BE2C (cell line): ENCODE measurements at places on chromosomes 5 and 9.

DNA sequence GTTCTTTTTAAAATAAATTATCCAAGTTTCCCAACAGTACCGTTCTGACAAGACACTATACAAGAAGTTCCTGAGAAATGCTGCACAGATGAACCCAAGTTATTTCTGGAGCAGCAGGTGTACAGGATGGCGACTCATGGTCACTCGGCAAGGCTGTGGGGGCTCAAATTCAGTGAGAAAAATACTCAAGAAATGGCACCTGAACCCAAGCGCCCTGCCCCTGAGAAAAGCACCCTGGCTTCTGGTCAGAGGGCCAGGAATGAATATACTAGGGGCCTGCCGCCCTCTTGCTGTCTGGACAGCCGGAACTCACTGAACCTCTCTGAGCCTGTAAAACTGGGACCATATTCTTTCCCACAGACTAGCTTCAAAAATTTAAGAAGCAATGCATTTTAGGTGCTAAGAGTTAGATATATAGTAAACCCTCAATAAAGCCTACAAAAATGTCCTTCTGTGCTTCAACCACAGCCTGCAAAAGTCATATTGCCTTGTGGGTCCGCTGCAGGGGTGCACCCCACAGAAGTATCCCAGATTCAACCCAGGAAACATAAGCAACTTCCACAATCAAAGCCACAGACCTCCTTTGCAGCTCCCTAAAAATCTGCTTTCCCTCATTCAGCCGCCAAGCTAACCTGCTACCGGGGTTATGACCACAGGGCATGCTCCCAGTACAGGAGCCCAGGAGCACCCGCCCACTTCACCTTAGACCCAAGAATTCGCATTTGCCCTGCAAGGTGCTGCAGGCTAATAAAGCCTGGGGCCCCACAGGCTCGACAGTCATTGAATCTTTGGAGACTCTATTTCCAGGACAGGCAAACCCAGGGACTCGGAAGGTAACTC is 1.4 kb downstream of the RAPGEF1 start:
- DNase-seq, result no peak

DNA sequence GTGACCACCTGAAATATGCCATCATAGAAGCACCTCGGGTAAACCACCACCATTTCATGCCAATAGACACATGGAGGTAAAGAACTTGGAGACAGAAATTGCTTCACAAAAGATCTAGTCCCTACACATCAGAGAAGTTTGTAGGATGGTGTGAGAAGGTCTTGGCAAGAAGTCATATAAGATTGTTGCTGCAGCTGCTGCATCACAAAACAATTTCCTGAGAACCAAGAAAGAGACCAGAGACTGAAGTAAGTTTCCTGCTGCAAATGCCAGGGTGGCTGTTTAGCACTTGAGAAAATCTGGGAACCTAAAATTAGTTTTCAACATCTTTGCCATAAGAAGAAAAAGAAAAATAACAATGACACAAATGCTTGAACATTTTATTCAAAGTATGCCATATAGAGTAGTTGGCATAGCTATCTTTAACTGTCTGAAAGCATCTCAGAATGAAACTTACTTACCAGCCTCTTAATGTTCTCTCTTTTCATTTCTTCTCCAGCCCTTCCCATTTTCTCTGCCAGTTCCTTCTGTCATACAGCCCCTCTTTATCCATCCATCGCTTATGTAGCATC is 114.3 kb downstream of the KCTD16 start:
- no peak for DNase-seq

DNA sequence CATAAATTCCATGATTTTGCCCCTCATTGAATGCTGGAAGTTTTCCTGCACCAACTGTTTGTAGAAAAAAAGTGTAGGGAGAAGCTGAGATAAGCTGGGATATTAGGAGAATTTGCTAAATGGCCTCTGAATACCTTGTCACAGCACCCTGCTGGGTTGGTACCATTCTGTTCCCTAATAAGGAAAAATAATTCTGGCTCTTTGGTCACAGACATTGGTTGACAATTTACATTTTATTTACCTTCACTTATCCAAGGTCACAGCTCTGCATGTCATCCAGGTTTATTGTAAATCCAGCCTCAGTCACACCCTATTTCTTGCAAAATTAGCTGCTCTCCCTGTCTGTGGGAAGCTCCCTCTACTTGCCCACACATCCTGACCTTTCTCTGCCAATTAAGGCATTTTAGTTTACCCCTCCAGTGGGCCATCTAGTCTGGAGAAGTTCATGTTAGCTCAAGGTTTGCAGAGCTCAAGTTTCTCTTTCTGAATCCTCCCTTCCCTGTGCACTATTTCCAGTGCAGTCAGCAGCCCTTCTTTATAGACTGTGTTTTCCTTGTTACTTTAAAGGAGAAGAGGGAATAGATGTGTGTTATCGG is 115.4 kb upstream of the NTRK2 start:
- DNase-seq, result no peak

DNA sequence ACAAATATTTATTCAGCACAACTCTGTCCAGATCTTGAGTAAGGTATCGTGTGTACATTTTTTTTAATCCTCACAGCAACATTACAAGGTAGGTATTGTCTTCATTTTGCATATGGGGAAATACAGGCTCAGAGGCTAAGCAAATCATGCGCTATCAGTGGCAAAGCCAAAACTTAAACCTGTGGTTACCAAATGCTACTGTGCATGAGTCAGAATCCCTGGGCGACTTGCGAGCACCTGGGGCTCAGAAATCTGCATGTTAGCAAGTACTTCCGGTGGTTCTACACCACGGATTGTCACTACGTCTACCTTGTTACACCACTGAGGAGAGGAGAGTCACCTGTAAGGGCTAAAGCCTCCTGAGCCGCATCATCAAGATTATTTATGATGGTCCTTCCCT is 21.3 kb downstream of the C5orf58 start:
- DNase-seq, result no peak

DNA sequence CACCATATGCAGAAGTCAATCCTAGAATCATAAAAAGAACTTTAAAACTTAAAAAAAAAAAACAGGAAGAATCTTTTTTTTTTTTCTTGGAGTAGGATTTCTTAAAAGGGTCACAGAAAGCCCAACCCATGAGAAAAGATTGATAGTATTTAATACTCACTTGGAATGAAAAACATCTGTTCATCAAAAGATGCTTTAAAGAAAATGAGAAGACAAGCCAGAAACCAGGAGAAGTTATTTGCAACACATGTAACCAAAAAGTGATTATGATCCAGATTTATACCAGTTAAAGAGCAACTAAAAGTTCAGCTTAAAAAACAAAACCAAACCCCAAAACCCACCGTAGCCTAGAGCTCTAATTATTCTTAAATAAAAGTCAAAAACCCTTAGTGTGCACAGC is 69.3 kb downstream of the TLE4 start:
- no peak for DNase-seq

- no peak for DNase-seq
Measured at GRCh38 chr5:11390291-11390767, 513.9 kb downstream of the CTNND2 start.

- DNase-seq, result no peak
Measured at GRCh38 chr9:20349568-20349967, 272.7 kb downstream of the MLLT3 start.

GRCh38 chr5:59287884-59288283 is 605.6 kb downstream of the PDE4D start:
- DNase-seq, result no peak

DNA sequence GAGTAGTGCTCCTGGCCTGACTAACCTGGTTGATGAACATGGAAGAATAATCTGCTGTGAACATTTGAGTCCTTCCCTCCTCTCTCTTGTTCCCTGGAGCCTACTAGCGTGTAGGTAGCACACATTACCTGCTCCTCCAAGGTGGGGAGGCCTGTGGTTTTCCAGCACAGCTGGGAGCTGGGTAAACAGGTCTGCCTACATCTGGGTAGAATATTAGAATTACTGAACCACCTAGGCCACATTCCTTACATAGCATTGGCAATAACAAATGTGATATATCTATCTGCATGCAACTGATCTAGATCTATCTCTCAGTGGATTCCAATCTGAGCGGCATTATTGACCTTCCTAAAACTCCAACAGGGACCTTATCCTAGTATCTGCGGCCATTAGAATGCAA is 151.0 kb upstream of the ZNF366 start:
- DNase-seq, result no peak

DNA sequence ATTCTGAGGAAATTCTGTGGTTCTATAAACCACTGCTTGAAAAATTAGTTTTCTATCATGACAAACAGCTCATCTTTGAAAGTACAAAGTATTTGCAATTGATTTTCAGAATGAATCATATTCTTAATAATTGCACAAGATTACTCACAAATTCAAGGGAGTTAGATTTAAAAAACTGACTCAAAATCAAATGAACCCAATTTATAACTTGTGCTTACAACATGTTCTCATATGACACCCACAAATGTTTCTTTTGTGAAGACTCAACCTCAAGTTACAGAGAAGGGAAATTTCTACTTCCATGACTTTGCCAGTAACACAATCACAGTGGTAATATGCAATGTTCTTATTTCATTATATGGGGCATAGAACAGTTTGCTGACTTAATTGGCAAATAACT is 272.0 kb upstream of the ACTBL2 start:
- no peak for DNase-seq

GRCh38 chr9:99127356-99128132 is 22.6 kb downstream of the TGFBR1 start:
- DNase-seq, result no peak

GRCh38 chr9:99154356-99154755 is 49.4 kb downstream of the TGFBR1 start:
- DNase-seq, result no peak

- DNase-seq, result no peak
Measured at GRCh38 chr9:114497236-114497635, 8.0 kb downstream of the WHRN start.

GRCh38 chr9:113876151-113876992 is at the start of gene ZNF618:
Gene ZNF618 (plus strand): TSS chr9:113876309. CDS start chr9:113876381, 72 bp downstream.
- peak; percentile 58 for DNase-seq
